Ecto neural progenitor cell (in vitro differentiated cells): ENCODE measurements at places on chromosomes 11 and 22.

DNA sequence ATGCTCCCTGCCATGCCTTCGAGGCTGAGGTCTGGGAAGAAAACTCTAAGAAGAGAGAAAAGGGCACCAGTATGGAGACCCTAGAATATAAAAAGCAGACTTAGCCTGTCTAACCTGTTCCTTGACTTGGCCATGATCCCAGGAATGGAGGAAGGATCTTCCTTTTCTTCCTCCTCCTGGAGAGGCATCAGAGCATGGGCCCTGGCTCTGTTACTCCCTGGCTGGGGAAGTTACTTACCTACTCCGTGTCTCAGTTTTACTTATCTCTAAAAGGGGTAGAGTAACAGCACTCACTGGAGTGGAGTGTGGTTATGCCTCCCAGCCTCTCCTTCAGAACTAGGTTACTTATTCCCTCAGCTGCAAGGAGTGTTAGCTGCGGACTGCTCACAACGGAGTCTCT, 55.2 kb upstream of the PHF21A start:
- no peak for DNase-seq

DNA sequence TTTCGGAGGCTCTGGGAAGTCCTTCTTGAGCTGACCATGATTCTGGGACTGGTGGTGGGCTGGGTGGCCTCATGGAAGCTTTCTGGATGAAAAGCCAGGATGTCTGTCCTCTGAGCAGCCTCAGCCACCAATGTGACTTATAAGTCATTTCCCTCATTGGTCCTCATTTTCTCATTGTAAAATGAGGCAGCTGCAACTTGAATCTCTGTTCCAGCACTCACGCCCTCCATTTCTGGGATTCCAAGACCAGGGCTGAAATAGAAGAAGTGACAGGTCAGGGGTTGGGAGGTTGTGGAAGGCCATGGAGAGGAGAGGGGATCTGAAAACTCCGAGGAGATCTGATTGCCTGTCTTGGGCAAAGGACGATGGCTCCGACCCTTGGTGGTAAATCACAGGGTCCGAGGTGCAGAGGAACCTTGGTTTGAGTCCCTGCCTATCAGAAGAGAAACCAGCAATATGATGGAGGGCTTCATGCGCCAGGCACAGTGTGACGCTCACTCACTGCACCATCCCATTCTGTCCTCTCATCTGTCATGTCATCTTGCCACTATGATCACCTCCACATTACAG, 38.3 kb downstream of the TSPAN18 start:
- no peak for DNase-seq

DNA sequence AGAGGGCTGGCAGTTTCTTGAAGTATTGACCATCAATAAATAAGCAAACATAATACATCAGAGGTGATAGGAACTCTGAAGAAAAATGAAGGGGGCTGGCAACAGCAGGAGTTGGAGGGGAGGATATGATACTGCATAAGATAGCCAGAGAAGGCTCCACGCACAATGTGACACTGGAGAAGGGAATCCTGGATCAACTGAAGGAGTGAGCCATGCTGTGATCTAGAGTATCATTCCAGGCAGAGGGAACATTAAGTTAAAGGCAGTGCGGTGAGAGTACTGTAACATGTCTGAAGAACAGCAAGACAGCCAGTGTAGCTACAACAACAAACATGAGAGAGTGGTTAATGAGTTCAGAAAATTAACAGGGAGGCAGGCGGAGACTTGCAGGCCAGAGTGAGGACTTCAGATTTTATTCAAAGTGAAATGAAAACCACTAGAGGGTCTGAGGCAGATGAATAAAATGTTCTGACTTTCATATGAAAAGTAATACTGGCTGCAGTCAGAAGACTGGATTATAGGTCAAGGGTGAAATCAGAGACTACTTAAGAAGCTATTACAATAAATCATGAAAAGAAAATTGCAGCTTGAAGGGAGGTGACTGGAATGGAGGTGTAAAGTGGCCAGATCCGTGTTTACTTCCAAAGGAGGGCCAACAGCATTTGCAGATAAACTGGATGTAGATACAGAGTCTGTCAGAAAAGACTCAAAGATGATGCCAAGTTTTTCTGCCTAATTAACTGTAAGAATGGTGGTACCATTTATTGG, 49.4 kb downstream of the RRAS2 start:
- DNase-seq = no peak

GRCh38 chr11:73547706-73548595, 50.0 kb downstream of the FAM168A start:
- no peak for DNase-seq

DNA sequence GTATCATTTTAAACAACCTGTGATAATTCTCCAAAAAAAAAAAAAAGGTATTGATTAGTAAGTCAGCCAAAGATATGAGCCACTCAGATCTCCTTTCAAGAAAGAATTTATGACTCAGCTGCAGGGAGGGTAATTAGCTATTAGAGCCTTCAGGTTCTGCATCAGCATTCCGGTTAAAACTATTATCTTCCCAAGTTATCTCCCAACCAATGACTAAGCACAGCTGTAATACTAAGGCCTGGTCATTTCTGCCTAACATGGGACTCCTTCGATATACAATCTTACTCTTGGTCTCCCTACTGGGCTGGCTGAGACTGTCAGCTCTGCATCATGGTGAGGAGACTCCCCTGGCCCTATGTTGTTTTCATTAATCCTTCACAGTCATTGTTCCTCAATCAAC, 60.4 kb downstream of the SBF2 start:
- no peak for DNase-seq

DNA sequence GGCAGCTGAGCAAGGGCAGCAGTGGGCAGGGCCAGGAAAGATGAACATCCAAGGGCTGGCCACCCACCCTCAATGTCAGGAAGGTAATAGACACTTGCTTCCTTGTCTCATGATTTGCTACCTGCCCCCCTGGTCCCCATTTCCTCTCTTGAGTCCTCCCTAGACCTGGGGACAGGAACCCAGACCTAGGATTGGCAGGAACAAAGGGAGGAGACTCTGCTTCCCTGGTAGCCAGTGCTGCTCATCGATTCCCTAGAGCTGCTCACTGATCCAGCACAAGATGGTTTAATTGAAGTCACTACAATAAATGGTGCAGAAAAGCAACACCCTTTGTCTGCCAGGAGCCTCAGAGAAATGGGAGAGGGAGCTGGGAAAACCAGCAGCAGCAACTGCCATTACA, 67.8 kb upstream of the CHST1 start:
- no peak for DNase-seq
